Stimulated activated CD4-positive, alpha-beta T cell treated with anti-CD3 and anti-CD28 coated beads, Interleukin-4, amount 100 ng/mL, for 1 hour (primary cell): ENCODE measurements at places on chromosomes 1 and 21.

GRCh38 chr1:203931953-203932352 lies 70.6 kb downstream of the SNRPE start:
- DNase-seq, result no peak

- DNase-seq, result peak; percentile 92
Measured at GRCh38 chr1:154973344-154974101, 958 bp upstream of the CKS1B start.

GRCh38 chr1:20719871-20720620 lies 2.2 kb upstream of the KIF17 start:
- DNase-seq, result no peak

- no peak for DNase-seq
Measured at GRCh38 chr1:63453232-63453631, 69.8 kb downstream of the ITGB3BP start.

DNA sequence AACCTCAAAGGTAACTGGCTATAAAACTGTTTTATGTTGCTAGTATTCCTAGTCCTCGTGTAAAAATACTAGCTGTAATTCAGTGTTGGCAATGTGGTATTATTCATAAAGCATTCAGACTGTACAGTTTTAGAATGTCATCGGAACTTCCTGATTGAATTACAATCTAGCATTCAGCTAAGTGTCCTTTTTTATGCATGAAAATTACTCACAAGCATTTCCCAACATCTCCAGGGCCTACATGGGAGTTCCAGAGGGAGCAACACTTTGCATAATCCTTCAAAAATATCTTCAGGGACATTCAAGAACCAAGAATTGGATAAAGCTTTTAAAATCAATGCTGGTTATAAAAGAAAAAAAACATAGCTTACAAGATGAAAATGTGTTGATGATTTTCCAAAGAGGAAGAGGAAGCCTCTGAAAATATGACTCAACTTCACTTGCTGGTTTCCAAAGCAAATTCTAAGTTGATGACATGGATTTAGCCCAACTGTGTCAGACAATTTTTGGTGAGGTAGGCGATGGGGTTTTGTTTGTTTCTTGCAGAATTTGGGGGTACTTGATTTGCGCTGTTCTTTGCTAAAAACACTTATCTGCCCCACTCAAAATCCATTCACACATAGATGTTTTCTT lies 137.8 kb downstream of the SLC44A5 start:
- DNase-seq, result no peak

- DNase-seq, result no peak
Measured at GRCh38 chr1:160519642-160520435, 3.2 kb downstream of the SLAMF6 start.

GRCh38 chr1:187257476-187257875 lies 428.7 kb downstream of the PLA2G4A start:
- DNase-seq, result no peak

DNA sequence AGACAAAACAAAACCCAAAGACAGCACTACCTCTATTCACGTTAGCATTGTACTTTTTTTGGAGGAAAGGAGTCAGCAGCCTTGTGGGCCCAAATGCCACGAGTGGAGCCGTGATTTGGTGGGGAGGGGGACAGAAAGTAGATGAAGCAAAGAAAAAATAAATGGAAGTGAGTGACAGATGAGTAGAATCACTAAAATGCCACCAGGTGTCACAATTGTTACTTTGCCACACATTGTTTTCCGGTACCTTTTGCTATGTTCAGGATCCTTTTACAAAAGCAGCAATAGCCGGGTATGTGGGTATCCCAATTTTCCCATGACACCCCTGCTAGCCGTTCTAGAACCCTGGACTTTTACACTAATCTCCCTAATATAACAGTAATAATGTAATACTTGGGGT lies 85.0 kb upstream of the AK4 start:
- no peak for DNase-seq

GRCh38 chr1:34816778-34817177 lies 24.0 kb downstream of the GJA4 start:
- no peak for DNase-seq

DNA sequence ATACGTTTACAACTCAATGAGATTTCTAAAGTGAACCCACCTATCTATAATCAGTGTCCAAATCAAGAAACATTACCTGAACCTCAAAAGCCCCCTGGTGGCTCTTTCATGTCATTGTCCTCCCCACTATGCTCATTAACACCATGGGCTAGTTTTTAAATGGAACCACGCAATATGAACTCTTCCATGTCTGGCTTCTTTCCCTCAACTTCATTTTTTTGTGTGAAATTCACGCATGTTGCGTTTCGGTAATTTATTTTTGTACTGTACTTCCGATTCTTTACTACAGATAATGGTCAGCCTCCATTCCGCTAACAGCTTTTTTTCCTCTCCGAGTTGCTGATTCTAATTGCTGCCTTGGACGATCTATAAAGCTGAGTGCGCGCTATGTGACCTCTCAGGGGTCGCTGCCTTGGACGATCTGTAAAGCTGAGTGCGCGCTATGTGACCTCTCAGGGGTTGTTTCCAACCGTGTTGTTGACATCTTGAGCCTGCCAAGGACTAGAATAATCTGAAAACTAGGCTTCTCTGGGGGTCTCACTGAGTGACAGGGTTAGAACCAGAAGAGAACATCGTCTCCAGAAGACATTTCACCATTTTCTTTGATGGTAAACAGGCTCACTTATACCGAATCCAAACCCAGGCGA lies 1.1 kb upstream of the CACYBP start:
- peak; percentile 19 for DNase-seq

DNA sequence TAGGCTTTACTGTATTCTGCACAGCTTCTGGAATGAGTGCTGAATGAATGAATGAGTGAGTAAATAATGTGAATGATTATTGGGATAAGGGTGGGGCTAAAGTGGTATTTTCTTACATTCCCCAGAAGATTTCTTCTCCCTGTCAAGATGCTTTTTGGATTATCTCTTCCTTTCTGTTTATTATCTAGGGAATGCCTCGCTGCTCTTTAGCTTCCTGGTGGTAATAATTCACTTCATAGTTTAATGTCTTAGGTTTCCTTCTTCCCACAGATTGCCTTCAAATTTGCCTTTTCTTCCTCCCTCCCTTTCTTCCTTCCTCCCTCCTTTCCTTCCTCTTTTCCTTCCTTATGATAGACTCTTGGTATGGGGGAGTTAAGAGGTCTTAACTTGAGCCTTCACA lies 24.0 kb downstream of the DDR2 start:
- no peak for DNase-seq

DNA sequence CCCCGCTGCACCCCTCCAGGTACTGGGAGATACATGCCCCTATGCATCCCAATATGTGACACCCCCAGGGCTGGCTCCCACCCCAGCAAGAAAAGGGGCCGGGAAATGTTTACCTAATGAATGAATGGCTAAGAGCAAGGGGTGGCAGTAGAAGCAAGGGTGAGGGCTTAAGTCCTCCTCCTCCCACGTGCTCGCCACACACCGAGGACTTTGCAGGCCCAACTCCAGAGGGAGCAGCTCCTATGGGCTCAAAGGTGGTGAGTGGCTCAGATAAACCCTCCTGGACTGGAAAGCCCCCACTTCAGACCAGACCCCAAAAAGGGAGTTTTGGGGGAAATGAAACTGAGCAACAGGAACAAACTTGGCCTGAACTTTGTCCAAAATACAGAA lies 11.4 kb downstream of the SLC45A3 start:
- no peak for DNase-seq

DNA sequence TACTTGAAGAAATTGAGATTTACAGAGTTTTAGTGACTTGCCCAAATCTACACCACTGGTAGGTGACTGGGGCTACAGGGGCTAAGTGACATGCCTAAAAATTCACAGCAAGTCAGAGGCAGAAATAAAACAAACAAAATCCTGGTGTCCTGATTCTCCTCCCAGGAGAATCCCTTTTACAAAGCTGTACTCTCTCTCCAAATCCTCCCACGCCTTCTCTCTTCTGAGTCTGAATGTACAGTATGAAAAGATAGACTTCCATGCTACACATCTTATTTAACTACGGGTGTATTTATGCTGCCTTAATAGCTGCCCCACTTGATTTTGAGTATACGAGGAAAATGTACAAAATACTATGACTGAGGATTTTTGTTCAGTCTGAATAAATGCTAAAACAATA lies 65.4 kb downstream of the SGIP1 start:
- DNase-seq, result no peak

GRCh38 chr1:210372491-210372890 lies 43.8 kb downstream of the HHAT start:
- no peak for DNase-seq

- no peak for DNase-seq
Measured at GRCh38 chr1:9235096-9235459, 504 bp downstream of the H6PD start.

- DNase-seq, result no peak
Measured at GRCh38 chr1:164559342-164560051, 513 bp downstream of the PBX1 start.

GRCh38 chr1:3266870-3267549 lies 187.5 kb upstream of the ARHGEF16 start:
- DNase-seq, result no peak

GRCh38 chr1:24893431-24893830 lies 36.6 kb downstream of the RUNX3 start:
- no peak for DNase-seq

GRCh38 chr1:176733661-176734060 lies 270.7 kb downstream of the PAPPA2 start:
- DNase-seq, result no peak

- DNase-seq, result no peak
Measured at GRCh38 chr1:247165674-247166073, 6.1 kb downstream of the ZNF124 start.

- no peak for DNase-seq
Measured at GRCh38 chr1:235403593-235403992, 36.4 kb downstream of the TBCE start.

DNA sequence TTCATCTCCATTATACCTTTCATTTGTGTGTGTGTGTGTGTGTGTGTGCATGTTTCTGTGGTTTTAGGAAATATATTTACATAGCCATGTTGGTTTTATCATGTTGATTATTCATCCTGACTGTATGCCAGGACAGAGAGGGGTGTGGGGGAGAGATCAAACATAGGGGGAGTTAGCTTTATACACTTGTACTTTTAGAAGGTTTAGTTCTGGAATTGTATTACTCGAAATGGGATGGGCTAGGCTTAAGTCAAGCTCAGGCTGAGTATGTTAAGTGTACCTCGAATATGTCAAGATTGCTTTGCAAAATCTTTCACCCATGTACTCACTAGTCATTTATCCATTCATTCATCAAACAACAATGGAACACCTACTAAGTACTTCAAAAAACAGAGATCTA lies 123.3 kb downstream of the HMCN1 start:
- DNase-seq, result no peak

DNA sequence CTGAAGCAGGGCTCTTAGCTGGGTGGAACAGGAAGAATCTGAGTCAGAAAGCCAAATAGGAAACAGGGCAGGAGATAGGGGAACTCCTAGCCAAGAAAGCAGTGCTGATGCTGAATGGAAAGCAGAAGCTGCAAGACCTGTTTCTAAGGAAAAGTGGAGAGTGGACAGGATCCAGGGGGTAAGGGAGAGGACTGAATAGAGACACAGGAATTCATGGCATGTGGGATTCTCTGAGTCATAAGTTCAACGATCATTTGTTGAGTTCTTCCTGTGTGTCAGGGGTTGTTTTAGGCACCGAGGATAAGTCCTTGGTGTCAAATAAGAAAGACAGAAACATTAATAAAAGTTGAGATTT lies 153.8 kb upstream of the FGGY start:
- DNase-seq, result no peak
